ENCODE measurements at places on chromosomes 13 and 19.

DNA sequence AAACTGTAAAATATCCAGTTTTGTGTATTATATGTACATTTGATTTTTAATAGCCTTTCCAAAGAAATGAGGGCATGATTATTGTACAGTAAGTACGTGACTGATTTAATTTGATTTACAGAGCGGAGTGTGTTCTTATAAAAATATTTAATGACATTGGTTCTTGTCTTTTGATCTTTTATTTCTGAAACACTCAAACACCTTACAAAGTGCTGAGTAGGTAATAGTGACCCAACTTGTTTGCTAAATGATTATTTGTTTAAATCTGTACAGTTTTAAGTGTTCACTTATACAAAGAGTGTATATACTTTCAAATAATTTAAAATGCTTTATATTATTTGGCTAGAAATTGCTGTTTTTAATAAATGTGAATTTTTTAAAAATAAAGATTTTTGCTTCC is 71.5 kb downstream of the COG3 start:
- DNase-seq = no peak

GRCh38 chr13:30388406-30389283 is 33.6 kb upstream of the UBE2L5 start:
- no peak for DNase-seq

DNA sequence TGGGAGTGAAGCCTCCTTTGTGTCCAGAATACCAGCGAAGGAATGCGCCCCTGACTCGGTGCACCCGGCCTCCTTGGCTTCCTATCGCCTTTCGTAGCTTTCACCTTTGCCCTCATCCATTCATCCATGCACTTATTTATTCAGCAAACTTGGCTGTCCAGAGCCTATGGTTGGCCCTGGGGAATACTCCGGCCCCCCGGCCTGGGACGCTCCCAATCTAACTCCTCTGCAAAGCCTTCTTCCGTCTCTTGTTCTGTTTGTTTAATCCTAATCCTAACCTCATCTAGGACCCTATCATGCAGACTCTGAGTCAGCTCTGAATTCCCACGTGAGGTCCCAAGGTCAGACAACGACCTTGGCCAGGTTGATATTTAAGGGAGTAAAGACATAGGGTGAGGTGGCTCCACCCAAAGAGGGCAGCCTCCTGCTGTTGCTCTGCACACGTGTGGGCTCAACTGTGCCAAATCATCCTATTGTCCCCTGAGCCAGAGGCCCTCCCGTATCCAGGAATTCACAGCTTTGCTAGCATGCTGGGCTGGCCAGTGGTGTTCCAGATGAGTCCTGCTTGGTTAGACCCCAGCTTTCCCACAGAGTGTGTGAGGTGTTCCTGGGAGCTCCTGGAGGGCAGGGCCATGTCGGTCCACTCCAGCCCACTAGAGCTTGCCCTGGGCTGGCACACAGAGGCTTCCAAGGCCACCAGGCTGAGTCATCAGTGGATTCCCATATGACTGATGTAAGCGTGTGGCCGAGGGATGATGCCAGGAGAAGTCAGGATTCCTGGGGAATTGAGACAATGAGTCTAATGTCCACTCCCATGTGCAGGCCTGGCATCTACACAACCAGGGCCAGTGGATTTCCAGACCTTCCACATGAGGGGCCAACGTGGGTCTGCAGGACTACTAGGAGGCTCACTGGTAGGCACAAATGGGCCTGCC is 6.5 kb upstream of the CCNE1 start:
- peak; percentile 44 for DNase-seq

DNA sequence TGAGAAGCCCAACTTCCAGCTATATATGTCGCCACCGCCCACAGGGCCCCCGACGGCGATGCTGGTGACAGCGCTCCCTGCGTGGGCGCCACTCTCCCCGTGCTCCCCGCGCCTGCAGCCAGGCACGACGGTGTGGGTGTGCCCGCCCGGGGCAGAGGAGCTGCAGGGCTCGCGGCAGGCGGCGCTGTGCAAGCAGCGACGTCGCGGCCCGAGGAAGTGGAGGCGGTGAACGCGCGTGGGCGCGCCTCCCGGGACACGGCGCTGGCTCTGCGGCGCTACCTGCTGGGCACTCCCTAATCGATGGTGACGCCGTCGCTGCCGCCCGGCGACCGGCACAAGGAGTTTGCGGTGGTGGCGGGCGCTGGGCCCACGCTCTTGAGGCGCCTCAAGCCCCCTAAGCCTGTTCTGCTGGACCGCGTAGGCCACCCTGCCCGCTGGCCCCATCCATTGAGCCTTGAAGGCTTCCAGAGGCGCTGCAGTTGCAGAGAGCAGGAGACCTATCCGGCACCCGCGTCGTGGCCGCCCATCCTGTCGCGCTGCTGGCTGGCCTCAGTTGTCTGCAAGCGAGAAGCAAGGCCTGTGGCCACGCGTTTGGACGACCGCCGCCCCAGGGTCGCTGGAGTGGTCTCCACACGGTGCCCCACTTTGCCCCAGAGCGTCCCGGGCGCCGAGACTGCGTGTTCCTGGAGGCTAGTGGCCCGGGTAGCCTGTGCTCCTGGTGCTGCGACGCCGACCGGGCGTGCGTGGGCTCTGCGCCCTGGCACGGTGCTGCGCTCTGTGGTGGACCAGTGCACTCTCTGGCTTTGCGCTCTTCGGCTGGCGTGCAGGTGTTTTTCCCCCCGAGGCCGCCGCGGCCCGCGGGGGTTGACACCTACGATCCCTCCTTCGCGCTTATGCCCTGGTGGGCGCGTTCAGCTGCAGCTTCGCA is 23.1 kb downstream of the LRFN3 start:
- no peak for DNase-seq

DNA sequence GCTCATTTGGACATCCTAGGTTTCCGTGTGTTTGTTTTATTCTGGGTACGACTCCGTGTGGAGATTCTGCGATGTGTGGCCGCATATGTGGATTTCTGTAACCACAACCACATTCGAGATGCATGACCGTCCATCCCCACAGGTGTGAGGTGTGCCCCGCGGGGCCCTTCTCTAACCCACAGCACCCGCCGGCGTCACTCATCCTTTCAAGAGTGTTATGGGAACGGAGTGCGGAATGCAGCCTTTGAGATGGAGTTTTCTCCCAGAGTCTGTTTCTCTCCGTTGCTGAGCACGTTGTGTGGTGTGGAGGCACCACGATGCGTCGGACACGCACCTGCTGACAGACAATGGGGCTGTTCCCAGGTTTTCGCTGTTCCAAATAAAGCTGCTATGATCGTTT is 40.0 kb downstream of the C13orf46 start:
- DNase-seq = no peak

DNA sequence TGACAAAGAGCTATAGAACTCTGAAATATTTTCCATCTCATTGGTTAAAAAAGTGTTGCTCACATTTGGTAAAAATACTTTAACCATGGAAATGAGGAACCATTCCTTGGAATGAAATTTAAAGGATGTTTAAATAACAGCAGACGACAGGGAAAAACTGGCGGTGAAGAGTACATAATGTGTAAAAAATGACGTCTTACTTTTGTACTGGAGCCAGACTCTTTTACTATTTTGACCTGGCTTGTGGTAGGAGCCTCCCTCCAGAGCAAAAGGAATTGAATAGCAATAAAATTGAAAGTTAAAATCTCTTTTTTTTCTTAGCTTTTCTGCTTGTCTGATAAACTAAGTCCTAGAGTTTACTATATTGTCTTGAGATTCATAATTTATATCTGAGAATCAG is 426.2 kb upstream of the KLHL1 start:
- DNase-seq = no peak

GRCh38 chr19:3801412-3802096 is 15.4 kb upstream of the MATK start:
- DNase-seq = no peak

- no peak for DNase-seq
Measured at GRCh38 chr13:25660996-25661395, 289.2 kb downstream of the ATP8A2 start.

DNA sequence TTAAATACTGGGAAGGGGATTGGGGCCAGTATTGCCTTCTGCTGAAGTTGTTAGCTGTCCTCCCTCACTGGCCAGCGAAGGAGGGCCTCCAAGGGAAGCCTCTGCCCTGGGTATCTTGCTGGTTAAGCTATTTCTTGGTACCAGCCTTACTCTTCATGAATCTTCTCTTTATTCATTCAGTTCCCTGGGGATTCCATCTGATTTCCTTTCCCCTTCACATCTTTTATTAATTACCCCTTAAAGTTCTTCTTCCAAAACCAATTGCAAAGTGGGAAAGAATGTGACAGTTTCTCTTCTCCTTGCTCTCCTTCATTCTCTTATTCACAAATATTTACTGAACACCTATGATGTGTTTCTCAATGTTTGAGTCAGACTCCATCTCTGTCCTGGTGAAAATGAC is 36.7 kb upstream of the STK24 start:
- DNase-seq = no peak

GRCh38 chr19:42683917-42684513 is 56.3 kb downstream of the PSG3 start:
- DNase-seq = peak; percentile 13

- peak; percentile 96 for DNase-seq
Measured at GRCh38 chr13:80341101-80341755, at the start of gene SPRY2. TSS of gene SPRY2 (minus strand) at chr13:80341126. CDS start at chr13:80337705, 3,421 bp downstream.

GRCh38 chr13:94480672-94481145 is 1.2 kb upstream of the DCT start:
- no peak for DNase-seq

- DNase-seq = no peak
Measured at GRCh38 chr19:51331716-51332115, 10.2 kb downstream of the VSIG10L start.

DNA sequence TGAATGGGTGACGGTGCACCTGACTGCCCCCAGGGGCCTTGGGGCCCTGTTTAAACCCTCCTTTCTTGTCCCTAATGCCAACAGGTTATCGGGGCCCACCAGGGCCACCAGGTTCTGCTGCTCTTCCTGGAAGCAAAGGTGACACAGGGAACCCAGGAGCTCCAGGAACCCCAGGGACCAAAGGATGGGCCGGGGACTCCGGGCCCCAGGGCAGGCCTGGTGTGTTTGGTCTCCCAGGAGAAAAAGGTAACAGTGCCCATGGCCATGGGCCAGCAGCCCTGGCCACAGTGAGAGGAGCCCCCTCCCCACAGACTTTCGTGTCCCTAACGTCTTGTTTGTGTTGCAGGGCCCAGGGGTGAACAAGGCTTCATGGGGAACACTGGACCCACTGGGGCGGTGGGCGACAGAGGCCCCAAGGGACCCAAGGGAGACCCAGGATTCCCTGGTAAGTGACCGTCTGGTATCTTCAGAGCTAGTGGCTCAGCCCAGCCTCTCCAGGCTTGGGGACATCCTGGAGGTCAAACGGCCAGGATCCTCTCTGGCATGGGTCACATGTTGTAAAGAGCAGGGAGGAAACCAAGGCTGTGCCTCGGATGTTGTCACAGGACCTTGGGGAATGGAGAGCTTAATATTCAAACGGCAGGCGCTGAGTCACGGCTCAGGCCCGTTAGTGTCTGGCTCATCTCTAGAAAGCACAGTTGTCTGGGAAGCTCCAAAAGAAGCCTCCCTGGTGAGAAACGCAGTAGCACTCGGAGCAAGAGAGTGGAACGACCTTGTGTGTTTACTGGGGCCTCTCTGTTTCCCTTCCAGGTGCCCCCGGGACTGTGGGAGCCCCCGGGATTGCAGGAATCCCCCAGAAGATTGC is 58.3 kb downstream of the RAB20 start:
- no peak for DNase-seq

Data from foreskin melanocyte (primary cell).